Cardiac septum (tissue), 1 donor: ENCODE measurements at places on chromosomes 5 and 9. TPM values are rescaled to one million over a fixed set of nuclear protein-coding genes. Genes with fewer than 3 reads are reported as not detected.

The INSYN2B gene
- not detected for total RNA-seq

- no peak for DNase-seq
These were observed 1020.0 kb upstream of the ARRDC3 start for GRCh38 chr5:92402956-92403702.

DNA sequence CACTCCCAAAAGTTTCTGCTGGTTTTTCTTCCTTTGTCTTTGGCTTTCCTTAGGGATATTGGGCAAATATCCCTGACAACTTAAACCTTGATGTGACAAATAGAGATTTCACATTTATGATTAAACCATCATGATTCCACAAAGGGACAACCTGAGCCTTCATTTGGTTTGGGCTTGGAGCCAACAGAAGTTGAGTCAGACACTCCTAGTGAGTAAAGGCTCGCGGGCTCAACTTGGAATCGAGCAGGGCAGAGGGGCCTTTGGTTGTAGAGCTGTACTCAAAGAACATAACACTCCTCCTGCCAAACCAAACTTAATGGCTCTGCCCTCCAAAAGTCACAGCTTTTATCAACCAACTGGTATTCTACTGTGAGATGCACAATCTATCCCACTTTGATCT lies 290.2 kb upstream of the MAP3K1 start:
- no peak for DNase-seq

The ABO gene
- 2.0 TPM for total RNA-seq

GRCh38 chr9:73805111-73805510 lies 653.4 kb downstream of the ANXA1 start:
- DNase-seq: no peak

- no peak for DNase-seq
These were observed 206.2 kb downstream of the DCP2 start for GRCh38 chr5:113182658-113183344.

DNA sequence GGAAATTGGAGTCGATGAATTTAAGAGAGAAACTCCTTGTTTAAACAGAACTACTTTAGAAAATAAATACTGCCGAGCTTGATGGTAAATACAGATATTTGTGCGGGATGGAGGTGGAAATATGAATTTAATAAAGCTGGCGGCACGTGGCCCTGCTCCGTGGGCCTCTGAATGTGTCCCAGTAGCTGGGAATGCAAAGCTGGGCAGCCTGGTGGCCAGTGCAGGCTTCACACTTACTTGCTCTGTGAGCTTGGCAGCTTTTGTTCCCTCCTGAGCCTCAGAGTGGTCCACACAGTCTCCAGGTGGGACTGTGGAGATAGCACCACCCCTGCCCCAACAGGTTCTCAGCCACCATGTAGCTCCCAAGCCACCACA lies 45.9 kb downstream of the BARX1 start:
- no peak for DNase-seq

The GM2A gene
- total RNA-seq: 29.4 TPM

GRCh38 chr9:18379073-18379811 lies 94.7 kb upstream of the ADAMTSL1 start:
- no peak for DNase-seq

- DNase-seq: no peak
These were observed 3.2 kb upstream of the MAPK9 start for GRCh38 chr5:180294913-180295555.

DNA sequence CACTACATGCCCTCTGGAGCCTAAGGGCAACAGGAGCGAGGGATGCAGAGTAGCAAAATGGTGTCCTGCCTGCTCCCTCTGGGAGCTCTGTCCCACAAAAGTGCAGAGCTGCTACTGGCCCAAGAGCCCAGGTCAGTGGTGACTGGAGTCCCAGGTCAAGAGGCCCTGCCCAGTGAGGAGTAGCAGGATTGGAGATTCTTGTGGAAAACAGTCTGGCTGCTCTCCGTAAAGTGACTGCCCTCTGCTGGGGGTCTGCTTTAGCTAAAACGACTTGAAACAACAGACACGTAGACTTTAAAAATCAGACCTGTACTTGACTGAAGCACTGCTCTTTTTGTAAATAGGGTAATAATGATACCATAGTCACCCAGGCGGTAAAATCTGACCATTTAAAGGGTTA lies 917.0 kb downstream of the MAT2B start:
- DNase-seq: no peak
